ENCODE measurements at places on chromosomes 1 and 21. TPM values are rescaled to one million over a fixed set of nuclear protein-coding genes. Genes with fewer than 3 reads are reported as not detected.

The KRTAP10-5 gene
- total RNA-seq, result not detected

DNA sequence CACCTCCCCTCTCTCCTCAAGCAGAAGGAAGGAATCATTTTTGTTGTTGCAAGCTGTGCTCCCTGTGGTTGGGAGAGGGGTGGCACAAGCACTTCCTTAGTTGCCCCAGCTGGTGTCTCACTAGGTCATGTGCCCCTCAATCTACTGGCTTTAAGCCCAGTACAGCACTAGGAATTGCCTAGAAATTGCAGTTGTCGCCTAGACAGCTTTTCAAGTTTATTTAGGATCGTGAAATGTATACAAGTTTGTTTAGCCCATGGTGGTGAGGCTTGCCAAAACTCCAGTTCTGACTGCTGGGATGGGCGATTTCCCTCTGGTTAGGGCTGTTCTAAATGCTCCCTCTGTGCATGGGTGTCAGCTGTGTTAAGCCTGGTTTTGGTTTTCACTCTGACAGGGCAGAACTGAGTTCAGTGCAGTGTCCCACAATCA, 126.8 kb upstream of the ZNF644 start:
- DNase-seq, result no peak

The FMOD gene
- total RNA-seq, result 0.23 TPM

DNA sequence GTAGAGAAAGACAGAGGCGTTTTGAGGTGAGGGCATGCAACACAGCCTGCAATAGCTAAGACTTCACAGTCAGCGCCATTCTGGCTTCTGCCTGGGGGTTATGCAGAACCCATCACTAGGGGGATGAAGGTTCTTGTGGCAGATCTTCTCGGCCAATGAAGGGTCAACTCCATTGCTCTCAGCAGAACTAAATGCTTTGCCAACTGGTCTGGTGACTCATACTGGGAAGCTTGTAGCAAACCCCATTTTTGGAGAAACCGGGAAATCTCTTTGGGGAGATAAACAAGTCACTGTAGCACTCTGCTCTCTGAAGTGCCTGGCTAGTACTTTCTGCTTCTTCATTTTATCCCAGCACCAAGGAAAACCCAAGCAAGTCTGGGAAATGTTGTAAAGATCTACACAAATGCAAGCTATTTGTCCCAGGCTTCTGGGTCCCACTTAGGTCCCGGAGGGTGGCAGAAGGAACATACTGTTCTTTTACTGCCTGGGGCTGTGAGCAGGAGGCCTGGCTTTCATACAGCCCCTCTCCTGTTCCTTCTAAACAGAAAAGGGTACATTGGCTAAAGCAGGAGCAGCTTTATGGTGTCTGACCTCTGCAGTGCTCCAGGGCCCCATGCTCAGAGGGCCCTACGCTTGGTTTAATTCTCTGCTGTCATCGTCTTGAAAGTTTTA, 28.8 kb downstream of the SHISA4 start:
- DNase-seq, result no peak

GRCh38 chr1:18569251-18569650, 61.4 kb upstream of the PAX7 start:
- DNase-seq, result no peak

DNA sequence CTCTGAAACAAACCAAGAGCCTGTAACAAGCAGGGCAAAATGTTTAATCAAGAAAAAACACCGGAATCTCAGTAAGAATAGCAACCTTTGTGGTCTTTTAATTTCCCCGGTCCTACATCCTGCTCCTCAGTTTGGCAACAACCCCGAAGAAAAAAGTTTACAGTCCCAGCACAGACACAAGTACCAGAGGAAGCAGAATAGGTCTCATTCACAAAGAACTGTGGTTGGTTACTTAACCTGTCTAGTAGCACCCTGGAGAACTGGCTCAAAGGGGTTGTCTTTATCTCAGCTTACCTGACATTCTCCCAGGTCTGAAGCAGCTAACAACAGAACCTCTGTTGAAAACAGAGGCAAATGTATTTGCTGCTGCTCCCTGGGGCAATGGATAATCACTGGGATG, 399.3 kb downstream of the AJAP1 start:
- no peak for DNase-seq

The CFAP141 gene
- not detected for total RNA-seq

The WDR77 gene
- 28.4 TPM for total RNA-seq

The FAM177B gene
- not detected for total RNA-seq

The ITLN2 gene
- total RNA-seq, result not detected

The PATJ gene
- 11.3 TPM for total RNA-seq

The CNKSR1 gene
- total RNA-seq, result 1.8 TPM
